NCI-H1092 treated with DMSO at 0.1 percent for 48 hours (cell line): ENCODE measurements at places on chromosomes 7 and 10.

GRCh38 chr10:131024259-131025131 is 287.0 kb downstream of the TCERG1L start:
- no peak for DNase-seq

- peak; percentile 11 for DNase-seq
These were observed at the start of gene ECHDC3 for GRCh38 chr10:11742009-11742778. Gene ECHDC3, plus strand, starts transcription at chr10:11742382. Its CDS starts 195 bp downstream, at chr10:11742577.

DNA sequence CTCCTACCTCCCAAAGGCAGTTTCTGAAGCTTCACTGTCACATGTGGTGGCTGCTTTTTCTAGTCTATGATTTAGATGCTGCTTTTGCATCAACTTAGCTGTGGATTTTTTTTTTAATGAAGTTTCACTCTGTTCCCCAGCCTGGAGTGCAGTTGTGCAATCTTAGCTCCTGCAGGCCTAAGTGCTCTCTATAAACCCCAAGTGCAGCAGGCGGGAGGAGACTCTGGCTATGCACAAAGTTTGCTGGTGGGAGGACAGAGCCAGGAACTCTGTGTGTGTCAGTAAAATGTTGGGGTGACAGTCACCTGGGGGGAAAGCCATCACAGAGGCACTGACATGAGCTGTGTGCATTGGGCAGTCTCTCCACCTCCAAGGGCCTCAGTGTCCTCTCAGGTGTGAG is 138.8 kb upstream of the FAM20C start:
- DNase-seq = no peak

- no peak for DNase-seq
These were observed 19.2 kb downstream of the ADAP1 start for GRCh38 chr7:935164-935873.

GRCh38 chr7:95001815-95002561 is 94.6 kb downstream of the PPP1R9A start:
- no peak for DNase-seq

- no peak for DNase-seq
These were observed 43.3 kb upstream of the ASAH2 start for GRCh38 chr10:50294582-50294981.

- DNase-seq = no peak
These were observed 80.2 kb downstream of the RBM20 start for GRCh38 chr10:110724116-110724921.

DNA sequence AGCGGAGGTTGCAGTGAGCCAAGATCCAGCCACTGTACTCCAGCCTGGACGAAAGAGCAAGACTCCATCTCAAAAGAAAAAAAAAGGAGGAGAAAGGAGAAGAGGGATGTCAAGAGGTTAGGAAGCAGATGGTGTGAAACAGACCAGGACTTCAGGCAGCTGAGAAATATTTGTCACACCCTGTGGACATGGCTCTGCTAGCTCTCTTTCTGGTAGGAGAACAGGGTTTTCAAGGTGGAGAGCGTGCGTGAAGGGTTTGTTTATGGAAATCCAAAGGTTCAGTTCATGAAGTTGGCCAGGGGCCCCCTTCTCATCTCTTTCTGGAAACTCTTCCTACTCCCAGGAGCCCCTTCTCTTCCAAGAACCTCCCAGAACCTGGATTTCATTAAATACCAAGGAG is 110.8 kb upstream of the GALNT17 start:
- DNase-seq = no peak

GRCh38 chr7:36884351-36884750 is 160.1 kb upstream of the AOAH start:
- DNase-seq = no peak

DNA sequence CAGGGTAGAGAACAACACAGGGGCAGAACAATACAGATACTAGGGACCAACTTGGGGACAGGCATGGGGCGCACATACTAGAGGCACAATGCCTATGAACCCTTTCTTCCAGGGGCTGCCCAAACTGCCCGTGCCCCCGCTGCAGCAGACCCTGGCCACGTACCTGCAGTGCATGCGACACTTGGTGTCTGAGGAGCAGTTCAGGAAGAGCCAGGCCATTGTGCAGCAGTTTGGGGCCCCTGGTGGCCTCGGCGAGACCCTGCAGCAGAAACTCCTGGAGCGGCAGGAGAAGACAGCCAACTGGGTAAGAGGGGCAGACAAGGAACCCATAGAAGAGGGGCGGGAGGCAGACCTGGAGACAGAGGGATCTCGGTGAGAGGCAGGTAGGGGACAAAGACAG is 5.8 kb downstream of the CHAT start:
- no peak for DNase-seq

DNA sequence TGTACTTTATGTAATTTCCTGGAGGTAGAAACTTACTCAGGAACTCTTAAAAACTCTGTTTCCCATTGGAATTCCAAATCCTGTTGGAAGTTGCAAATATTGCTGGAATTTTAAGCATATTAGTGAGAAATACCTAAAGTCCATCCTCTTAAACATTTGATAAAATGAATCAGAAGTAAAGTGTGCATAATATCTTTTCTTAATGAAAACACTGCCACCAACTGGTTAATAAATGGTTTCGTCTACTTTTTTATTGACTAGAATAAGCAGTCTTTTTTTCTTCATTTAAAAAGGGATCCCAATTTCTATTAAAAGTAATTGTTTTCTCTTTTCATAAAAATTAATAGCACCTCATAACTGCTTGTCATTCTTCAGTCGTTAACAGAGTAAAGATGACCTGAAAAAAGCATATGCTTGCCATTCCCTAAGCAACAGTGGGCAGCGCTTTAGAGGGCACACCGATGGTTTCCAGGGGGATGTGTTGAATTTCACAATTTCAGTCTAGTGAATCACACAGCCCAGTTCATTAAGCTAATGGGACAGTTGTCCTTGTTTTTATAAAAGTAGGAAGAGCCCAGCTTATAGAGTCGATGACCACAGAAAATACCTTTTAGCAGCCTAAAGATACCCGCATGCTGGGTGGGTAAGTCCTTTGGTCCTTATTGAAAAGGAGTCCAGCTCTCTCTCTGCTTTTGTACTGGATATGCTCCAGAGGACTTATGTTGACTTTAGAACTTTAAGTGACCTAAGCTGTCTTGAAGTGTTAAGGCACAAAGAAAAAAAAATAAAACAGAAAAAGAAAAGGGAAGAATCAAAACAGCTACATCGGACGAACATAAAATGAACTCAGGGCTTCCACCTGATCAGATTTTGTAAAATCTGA is 28.5 kb downstream of the NPS start:
- peak; percentile 53 for DNase-seq

DNA sequence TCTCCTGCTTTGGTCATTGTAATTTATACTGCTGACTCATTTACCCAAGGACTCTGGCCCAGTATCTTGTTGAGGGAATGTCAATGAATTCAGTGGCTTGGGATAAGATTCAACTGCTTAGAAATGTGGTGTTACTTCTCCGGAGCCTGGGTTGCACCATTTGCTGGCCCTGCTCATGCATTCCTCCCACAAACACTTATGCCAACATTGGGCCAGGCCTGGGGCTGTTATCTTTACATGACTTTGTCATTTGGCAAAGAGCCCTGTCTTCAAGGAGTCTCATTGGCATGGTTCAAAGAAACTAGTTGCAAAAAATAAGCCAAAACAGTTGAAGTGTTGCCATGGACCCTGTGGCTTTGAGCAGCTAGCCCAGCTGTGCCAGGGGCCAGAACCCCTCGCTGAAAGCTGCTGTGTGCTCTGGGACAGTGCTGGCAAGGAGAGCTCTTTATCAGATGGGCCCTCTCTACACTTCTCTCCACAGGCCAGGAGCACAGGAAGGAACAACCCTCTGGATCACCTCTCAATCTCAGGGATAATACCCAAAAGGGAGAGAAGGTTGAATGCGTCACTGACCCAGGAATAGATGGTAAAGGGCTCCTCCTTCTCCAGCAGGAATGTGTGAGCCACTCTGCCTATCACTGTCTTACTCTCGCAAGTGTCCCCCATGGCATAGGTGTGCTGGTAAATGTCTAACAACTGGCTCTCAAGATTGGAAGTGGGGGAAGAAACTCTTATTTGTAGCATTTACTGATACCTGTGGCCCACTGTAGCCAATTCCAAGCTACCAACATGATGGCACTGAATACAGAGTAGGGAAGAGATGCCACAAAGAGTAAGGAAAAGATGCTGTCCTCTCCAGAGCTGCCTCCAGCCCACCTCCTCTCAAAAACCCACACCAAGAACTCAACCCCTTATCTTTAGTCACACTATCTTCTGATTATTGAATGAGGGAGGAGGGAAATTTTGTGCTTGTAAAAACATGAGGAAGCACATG is 23.5 kb upstream of the PDE1C start:
- no peak for DNase-seq

DNA sequence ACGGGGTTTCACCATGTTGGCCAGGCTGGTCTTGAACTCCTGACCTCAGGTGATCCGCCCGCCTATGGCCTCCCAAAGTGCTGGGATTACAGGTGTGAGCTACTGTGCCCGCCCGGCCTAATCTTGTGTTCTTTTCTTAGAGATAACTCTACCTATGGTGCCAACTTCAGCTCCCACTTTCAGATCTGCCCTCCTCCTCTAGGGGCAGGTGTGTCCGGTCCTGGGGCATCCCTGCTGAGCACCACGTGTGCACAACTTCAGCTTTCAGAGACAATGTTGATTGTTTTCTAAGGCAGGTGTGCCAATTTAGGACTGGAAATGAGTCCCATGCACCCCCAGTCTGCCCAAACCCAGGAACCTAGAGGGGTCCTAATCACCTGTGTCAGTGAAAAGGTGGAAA is 18.5 kb upstream of the FXYD4 start:
- DNase-seq = no peak

DNA sequence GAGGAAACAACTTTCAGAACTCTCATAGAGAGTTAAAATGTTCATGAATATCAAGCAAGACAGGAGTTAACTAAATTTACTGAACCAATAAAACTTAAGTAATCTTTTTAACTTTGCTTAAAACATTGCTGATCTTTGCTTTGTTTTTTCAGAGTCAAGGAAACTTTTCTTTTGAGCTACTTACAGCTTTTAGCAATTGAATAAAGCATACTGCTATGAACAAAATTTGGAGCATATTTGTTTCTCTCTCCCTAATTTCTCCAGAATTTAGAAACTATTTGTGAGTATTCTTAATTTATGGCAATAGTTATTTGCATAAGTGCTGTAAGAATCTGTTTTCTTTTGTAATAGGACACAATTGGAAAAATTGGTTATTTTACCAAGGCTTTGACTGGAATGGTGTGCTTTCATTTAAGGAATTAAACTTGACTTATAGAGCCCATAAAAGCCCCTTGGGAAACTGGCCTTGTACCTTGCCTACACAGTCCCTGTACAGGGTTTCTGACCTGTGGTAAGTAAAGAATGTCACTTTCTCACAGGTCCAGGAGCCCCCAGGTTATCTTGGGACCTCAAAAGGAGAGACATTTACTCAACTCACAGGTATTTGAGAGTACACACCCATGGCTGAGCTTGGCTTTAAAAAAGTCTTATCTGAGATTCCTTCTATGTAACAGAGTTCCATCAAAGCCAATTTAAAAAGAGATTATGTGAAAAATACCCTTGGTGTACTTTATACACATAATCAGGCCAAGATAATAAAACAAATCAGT is 23.3 kb upstream of the KIAA1549 start:
- no peak for DNase-seq

DNA sequence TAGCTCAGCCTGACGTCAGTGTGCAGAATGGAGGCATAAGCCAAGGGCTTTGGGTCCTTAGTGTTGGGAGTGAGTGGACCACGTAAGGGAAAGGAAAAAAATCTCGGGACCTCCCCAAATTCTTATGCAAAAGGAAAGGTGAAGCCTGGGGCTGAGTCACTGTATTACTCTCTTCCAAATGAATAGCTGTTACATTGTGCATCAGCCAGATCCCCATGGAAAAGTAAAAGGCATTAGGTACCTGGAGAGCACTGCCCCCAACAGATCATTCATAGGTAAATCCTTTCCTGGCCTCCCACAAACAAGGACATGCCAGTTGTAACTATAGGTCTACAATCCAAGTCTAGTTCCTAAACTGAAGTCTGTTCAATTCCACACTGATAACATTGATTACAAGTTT is 170.5 kb downstream of the C1GALT1 start:
- DNase-seq = no peak

GRCh38 chr10:77909021-77909748 is 17.4 kb downstream of the DLG5 start:
- DNase-seq = no peak

- no peak for DNase-seq
These were observed 6.4 kb downstream of the LCOR start for GRCh38 chr10:96838529-96838928.

DNA sequence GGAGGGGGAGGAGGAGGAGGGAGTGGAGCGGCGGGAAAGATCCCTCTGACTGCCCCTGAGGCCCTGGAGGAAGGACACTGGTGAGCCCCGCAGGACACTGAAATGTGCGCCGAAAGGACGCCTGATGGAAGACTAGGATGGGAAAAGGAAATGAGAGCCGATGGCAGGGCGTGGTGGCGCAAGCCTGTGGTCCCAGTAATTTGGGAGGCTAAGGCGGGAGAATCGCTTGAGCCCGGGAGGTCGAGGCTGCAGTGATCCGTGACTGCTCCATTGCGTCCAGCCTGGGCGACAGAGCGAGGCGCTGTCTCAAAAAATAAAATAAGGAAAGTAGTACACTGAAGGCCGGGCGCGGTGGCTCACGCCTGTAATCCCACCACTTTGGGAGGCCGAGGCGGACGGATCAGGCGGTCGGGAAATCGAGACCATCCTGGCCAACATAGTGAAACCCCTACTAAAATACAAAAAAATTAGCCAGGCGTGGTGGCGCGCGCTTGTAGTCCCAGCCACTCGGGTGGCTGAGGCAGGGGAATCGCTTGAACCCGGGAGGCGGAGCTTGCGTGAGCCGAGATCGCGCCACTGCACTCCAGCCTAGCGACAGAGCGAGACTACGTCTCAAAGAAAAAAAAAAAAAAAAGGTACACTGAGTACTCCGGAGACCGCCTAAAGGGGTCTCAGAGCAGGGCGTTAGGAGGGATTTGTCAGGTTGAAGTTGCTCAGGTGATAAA is 561 bp upstream of the HNRNPF start:
- DNase-seq = peak; percentile 31

- no peak for DNase-seq
These were observed 64.2 kb downstream of the ARMC3 start for GRCh38 chr10:22992075-22992474.

GRCh38 chr7:100373261-100373831 is at the start of gene PILRA:
Gene PILRA, plus strand, starts transcription at chr7:100373487. Its CDS starts 170 bp downstream, at chr7:100373657.
- no peak for DNase-seq

GRCh38 chr7:4650433-4651047 is 31.6 kb upstream of the FOXK1 start:
- peak; percentile 12 for DNase-seq

- DNase-seq = no peak
These were observed 213.4 kb downstream of the MAD1L1 start for GRCh38 chr7:2019461-2019710.
